ENCODE measurements at places on chromosomes 16 and 17.

DNA sequence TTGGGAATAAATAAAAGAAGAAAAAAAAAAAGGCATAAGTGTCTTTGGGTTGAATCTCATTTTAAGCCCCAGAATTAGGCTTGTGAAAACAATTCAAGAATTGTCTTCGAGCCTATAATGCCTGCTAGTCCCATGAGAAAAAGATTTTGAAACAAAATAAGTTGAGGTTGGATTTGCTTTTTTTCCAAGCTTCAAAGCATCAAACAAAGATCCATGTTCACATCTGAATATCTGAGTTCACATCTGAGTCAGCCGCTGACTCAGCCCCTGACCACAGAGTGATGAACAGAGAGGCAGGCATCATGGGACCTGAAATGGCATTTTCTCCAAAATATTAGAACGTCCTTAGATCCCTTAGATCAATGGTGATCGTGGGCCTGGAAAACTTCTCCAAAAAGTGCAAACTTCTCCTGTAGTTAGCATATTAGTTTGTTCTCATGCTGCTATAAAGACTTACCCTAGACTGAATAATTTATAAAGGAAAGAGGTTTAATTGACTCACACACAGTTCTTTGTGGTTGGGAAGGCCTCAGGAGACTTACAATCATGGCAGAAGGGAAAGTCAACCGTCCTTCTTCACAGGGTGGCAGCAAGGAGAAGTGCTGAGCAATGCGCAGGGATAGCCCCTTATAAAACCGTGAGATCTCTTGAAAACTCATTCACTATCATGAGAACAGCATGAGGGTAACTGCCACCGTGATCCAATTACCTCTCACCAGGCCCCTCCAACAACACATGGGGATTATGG is 294.6 kb upstream of the HSBP1 start:
- no peak for DNase-seq

DNA sequence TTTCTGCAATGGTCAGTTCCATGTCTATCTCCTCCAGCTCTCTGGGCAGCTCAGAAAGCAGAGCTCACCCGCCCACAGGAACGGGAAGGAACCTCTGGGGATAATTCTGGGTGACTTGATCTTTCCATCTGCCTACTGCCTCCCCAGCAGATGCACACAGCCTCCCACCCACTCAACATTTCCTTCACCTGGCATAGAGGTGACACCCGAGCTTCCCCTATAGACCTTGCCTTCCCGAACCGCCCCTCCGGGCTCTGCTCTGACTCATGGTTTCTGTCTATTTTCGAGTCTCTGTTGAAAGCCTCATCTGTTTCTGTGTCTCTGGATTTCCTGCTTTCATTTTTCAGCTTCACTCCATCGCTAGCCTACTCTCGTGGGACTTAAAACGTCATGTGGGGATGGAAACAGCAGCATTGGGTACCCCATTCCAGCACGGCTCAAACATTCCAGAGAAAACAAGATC is 11.4 kb downstream of the GGA3 start:
- DNase-seq = no peak

DNA sequence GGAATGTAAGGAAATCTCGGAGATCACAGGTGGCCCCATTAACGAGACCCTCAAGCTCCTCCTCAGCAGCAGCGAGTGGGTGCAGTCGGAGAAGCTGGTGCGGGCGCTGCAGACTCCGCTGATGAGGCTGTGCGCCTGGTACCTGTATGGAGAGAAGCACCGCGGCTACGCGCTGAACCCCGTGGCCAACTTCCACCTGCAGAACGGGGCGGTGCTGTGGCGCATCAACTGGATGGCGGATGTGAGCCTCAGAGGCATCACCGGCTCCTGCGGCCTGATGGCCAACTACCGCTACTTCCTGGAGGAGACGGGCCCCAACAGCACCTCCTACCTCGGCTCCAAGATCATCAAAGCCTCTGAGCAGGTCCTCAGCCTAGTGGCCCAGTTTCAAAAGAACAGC is 16.2 kb downstream of the MLYCD start:
- DNase-seq = no peak

DNA sequence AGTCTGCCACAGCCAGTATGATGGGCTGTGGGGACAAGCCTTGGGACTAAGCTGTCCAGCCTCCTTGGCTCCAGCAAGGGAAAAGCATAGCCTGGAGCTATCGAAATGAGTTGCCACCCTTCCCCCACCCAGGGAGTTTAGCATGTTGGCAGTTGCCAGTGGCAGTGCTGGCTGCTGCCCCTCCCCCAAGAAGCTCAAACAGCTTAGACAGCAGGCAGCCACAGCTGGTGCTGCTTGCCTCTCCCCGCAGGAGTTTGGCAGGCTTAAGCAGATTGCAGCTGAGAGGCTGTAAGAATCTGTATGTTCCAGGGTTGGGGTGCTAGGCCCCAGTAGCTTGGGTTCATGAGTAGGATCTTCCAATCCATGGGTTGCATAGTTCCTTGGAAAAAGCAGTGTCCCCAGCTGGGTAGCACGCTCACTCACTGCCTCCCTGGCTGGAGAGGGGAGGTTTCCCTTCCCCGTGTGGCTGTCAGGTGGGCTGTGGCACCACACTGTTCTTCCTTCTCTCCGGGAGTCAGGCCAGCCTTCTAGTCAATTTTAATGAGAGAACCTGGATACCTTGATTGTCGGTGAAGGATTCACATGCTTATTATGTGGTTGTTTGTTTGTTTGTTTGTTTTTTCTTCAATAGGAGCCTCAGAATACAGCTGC is 506.1 kb downstream of the CDH11 start:
- DNase-seq = no peak
